NCI-H1930 (cell line): ENCODE measurements at places on chromosomes 4 and X.

DNA sequence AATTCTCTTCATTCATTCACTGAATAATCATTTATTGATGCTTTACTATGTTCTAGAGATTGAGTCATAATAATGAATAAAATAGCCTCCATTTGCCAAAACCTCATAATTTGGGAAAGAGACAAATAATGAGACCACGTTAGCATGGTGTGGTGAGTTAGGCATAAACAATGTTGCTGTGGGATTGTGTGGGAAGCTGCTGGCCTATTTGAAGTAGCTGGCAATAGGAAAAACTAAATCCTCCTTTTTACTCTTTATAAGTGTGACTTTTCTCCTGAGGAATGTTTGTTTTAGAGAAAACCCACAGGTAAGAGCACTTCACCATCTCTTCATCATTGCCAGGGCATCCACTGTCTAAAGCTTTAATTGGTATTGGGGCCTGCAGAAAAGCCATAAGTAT is 95.3 kb downstream of the AREG start:
- no peak for DNase-seq

GRCh38 chrX:79159800-79160199 is 15.3 kb downstream of the GPR174 start:
- no peak for DNase-seq

GRCh38 chrX:53116101-53116500 is 22.2 kb downstream of the KANTR start:
- DNase-seq = no peak

GRCh38 chrX:10945498-10945897 is 165.6 kb upstream of the HCCS start:
- no peak for DNase-seq

DNA sequence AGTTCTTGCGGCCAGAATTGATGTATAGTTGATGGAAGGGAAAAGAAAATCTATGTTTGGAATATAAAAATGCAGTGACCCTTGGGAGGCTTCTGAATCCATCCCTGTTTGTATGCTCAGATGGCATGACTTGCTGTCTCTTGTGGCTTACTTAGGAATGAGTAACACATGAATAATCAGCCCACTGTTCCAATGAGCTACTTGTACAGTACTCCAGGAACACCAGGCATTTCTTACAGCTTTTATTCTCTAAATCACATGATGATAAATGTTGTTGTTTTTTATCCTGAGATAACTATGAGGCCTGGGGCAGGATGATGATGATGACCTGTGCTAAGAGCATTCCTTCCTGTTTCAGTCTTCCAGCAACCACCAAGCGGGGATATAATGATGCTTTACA is 18.9 kb downstream of the TMPRSS11E start:
- DNase-seq = no peak

DNA sequence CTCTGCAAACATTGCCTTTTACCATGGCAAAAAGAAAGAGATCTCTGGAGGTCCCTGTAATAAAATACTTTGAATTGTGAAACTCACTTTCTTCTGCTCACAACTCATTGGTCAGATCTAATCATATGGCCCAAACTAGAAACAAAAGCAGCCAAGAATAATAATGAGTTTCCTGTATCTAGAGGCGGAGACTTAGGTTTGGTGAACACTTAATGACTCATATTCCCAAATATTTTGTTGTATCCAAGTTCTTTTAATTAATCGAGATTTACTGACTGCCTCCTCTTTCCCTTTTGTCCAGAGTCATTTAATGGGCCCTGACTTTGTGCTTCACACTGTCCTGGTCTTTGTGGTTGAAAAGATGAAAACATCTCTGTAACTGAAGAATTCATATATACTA is 190.6 kb downstream of the CCSER1 start:
- no peak for DNase-seq

- DNase-seq = no peak
These were observed 2.9 kb upstream of the CCSER1 start for GRCh38 chr4:90124276-90124675.

DNA sequence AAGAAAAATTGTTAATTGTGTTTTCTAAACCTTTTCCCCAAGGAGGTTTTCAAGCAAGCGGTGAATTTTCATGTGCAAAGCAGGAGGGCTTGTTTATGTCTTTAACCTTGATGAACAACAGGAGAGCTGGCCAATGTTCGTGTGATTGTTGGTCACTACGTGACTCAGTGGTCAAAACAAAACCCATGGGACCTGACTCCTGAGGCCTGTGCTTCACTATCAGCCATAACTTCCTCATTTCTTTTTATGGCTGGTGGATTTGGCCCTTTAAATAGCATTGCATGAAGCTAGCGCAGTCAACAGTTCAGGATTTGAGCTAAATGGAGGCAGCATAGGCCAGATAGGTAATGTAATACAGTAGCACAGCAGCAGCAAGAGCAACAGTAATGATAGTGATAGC is 80.5 kb downstream of the MID1IP1 start:
- no peak for DNase-seq

DNA sequence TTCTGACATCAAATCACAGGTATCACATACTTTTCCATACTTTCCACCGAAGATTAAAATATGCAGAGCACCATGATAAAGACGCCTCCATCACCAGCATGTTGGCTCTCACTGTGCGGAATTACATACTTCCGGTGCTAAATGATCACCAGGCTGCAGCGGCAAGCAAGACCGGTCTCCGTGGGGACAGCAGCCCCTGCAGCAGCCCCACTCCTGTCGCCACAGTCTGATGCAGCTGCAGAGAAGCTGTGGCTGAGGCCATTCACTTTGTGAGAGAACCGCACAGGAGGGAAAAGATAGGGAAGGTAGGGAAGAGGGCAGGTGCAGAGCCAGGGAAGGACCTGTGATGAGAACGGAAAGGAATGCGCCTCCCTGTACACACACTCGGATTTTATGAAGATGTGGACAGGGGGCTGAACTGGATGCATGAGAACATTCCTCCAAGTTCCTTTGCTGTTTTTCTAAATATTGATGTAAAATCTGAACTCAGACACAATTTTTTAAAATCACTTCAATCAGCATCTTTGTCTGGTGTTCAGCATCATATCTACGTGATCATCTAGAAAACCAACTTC is 38.3 kb downstream of the AFAP1 start:
- DNase-seq = no peak

DNA sequence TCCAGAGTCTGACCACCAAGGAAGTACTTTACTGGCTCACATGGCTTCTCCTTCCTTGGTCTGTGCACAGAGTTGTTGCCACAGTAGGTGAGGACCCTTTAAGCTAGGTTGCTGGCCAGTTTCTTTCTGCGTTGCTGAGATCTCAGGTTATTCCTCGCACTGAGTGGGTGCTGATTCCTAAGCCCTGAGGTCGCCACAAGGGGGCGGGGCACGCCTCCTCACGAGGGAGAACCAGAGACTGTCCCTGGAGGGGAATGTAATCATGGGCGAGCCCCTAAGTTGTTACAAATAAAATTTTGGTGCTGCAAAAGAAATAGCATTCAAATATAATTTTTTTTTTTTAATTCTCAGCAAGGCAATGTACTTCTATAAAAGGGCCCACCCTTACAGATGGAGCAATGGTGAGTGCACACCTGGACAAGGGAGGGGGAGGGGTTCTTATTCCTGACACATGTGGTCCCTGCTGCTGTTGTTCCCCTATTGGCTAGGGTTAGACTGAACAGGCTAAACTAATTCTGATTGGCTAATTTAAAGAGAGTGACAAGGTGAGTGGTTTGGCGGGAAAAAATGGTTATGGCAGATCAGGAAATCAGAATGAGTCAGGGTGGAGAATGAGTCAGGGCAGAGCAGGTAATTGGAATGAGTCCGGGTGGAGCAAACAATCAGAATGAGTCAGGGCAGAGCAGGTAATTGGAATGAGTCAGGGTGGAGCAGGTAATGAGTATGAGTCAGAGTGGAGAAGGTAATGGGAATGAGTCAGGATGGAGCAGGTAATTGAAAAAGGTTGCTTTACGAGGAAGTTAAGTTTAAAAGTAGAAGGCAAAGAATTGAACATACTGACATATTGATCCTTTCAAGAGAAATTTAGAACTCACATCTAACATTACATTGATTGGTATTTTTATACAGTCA is 107.5 kb downstream of the VSIG4 start:
- no peak for DNase-seq

- no peak for DNase-seq
These were observed 15.2 kb downstream of the GATB start for GRCh38 chr4:151745481-151746231.
